ENCODE measurements at places on chromosomes 4 and X.

- no peak for DNase-seq
These were observed 54.4 kb downstream of the MRPL1 start for GRCh38 chr4:77917075-77917474.

DNA sequence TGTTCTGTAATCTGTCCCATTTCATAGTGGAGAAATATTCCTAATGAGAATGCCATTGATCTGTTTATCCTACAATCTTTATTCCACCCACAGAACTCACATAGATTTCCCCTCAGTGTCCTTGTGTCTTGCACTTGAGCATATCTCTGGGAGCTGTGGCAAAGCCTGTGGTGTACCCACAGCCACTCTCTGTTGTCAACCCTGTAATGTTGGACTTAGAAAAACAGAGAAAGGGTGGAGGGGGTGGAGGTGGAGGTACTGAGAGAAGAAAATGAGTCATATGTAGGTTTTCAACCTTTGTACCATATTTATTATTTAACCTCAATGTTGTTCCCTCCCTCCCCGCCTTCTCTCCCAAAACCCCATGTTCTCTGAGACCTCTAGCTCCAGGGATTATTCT is 46.9 kb upstream of the TLL1 start:
- no peak for DNase-seq

DNA sequence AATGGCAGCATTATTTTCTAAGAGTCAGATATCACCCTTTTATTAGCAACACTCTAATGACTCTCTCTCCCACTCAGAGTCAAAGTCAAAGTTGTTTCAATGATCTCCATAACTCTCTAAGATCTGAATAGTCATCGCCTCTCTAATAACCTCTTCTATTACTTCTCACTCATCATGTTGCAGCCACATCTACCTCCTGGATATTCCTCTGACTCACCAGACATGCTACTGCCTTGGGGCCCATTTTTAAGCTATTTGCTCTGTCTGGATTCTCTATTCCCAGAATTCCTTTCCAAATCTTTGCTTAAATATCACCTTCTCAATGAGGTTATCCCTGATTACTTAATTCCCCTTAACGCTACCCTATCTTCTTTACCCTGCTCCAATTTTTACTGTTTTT is 391.8 kb upstream of the MAGEB16 start:
- no peak for DNase-seq

- no peak for DNase-seq
These were observed 23.3 kb downstream of the ZNF280C start for GRCh38 chrX:130245441-130245840.

GRCh38 chr4:126719852-126720251 is 912.9 kb upstream of the INTU start:
- DNase-seq: peak; percentile 80

GRCh38 chr4:164779811-164780216 is 25.9 kb downstream of the SMIM31 start:
- peak; percentile 57 for DNase-seq

- no peak for DNase-seq
These were observed 152.6 kb downstream of the MAGEB17 start for GRCh38 chrX:16319929-16320328.

- DNase-seq: peak; percentile 93
These were observed 100.2 kb downstream of the LNX1 start for GRCh38 chr4:53490965-53491622.

GRCh38 chr4:181897935-181898334 is 345.3 kb upstream of the TENM3 start:
- DNase-seq: no peak

DNA sequence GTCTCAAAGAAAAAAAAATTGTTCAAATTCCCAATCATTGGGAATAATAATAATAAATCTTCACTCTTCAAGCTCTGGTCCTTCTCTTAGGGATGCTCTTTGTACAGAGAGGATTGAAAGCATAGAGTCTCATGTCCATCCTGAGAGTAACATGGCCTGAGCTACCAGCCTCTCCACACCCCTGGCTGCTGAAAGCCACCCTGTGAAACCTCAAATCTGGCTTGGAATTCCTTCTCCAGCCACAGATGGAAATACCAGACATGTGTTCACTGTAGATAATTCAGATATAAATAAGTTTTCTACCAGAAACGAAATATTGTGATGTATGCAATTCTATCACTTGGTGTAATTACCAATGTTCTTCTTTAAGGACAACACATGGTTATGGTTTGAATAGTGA is 140.6 kb downstream of the ARSF start:
- peak; percentile 19 for DNase-seq

GRCh38 chr4:25585901-25586523 is 69.6 kb upstream of the SLC34A2 start:
- DNase-seq: no peak

DNA sequence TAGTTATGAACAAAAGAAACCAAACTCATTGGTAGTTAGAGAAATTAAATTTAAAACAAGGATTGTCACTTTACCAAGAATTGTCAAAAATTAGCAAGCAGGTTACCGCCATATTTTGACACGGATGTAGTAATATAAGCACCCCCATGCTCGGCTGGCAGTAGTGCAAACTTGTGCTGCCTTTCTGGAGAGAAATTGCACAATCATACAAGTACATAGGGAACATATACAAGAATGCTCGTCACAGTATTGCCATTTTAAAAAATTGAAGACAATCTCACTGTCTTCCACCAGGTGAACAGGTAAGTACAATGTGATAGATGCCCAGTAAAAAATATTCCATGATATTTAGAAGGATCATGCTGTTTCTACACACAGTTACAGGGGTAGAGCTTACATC is 55.6 kb upstream of the SLC39A8 start:
- no peak for DNase-seq

DNA sequence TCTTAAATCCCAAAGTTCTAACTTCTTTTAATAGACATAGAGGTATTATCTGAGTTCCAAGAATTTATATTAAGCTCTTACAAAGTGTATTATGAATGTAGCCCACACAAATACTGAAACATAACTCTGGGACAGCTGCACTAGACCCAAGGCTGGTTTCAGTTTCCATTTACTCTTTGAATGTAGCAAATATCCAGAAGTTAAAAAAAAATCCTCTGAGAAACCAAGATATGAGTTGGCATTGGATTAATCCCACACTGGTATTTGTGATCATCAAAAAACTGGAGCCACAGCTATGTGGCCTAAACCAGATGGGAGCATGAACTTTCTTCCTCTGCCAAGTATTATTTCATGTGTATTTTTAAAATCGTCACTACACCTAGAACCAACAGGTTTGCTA is 23.6 kb upstream of the SMPX start:
- DNase-seq: peak; percentile 56

GRCh38 chrX:17078031-17078720 is 131.7 kb downstream of the REPS2 start:
- DNase-seq: peak; percentile 88

DNA sequence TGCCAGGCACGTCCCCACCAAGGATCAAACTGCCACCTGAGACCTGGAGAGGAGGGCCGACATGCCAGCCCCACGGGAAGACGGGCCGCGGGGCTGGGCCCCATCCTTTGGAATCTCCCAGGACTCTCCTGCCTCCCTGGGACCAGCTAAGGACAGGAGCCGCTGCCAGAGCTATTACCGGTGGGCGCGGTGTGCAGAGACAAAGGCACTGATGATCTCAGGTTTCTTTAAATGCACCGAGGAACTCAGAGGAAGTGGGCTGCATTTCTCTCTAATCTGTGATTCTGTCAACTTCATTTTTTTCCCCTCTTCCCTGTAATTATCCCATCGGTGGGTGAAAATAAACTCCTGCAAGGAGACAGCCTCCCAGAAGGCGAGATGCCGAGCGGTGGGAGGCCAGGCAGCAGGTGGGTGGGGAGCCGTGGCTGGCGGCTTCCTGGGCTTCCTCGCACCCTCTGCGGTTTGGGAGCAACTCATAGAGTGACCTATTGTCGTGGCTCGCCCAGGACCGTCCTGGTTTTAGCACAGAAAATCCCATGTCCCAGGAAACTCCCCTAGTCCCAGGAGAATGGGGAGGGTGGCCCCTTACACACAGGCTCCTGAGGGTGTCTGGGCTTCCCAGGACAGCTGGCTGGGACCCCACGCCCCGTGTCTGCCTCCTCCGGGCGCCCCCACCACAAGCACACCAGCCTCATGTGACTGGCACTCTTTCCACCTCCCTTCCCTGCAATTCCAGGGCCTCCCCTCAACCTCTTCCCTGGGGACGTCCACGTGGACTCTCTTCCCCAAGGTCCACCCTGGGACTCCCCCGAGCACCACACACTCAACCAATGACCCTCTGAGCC is 62.3 kb upstream of the ADRA2C start:
- DNase-seq: no peak

GRCh38 chr4:27094783-27095182 is 234.1 kb downstream of the STIM2 start:
- DNase-seq: peak; percentile 71

DNA sequence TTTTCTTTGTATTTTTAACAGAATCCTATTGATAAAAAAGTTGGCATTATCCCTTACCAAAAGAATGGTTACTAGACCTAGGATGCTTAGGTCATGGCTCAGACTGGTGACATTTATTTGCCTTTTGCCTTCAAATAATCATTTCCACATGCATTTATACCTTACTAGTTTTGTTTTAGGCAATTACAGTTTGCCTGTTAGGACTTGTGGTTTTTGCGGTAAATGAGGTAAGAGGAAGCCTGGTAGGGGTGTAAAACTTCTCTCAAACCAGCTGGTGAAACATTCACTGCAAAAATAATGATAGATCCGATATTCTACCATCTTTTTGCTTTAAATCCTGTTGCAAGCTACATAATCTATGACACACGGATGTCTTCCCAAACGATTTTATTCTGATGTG is 12.1 kb downstream of the LAMP2 start:
- DNase-seq: no peak

DNA sequence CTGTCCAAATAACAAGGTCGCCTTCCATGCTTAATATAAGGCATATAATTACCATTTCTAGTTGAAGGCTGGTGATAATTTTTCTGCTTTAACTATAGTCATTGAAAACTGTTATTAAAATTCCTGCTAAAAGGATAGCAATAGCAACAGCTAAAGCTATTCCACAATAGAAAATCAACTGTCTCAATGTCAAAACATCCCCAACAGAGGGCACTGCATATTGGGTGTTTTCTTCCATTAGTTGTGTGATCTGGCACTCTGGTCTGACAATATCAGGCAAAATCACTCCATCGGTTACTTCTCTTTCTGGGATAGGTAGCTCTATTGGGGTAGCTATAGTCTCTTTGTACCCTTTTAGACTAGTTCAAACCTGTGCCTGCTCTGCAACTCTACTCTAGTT is 53.5 kb downstream of the TMPRSS11F start:
- DNase-seq: no peak

DNA sequence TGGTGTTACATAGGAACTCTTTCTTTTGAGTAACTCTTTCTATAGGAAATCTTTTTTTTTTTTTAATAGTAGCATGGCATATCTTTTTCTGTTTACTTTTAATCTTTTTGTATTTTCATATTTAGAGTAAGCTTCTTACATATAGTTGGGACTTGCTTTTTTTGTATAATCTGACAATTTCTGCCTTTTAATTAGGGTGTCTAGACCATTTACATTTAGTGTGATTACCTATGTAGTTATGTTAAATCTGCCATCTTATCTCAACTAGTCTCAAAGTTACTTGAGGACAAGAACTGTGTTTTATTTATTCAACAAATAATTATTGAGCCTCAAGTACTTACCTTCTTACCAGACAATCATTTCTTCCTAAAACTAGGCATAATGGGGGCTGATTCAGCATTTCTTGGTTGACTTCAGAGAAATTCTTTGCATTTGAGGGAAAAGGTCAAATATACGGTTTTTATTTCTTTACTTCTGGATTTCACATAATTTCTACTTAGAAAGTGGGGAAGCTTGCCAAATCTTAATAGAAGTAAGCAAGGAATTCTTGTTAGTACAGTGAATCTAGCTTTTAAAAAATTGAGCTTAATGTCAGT is 28.6 kb downstream of the MND1 start:
- no peak for DNase-seq

DNA sequence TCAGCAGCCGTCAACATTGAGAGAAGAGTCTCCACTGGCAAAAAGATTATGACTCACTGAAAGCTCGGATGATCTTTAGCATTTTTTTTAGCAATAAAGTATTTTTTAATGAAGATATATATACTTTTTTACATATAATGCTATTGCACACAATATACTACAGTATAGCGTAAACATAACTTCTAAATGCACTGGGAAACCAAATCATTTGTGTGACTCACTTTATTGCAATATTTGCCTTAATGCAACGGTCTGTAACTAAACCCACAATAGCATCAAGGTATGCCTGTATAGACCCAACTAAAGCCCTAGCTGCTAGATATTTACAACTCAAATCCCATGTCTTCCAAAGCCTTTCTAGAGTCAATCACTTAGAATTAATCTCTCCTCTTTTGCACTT is 52.3 kb upstream of the EDNRA start:
- DNase-seq: no peak

DNA sequence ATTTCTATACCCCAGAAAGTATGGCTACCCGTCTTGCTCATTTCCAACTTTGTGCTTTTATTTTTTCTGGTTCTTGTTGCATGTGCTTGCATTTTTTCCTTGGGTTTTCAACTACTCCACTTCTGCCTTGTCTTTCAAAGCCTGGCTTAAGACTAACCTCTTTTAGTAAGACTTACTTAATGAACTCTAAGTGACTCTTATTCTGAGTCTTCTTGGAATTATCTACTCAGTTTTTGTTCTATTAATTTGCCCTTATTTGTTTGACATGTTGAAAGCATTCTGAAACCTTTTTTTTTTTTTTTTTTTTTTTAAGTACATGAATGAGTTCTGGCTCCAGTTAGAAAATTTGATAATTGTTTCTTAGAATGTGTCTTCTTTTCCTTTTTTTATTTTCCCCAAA is 74.8 kb downstream of the SLIT2 start:
- peak; percentile 57 for DNase-seq

DNA sequence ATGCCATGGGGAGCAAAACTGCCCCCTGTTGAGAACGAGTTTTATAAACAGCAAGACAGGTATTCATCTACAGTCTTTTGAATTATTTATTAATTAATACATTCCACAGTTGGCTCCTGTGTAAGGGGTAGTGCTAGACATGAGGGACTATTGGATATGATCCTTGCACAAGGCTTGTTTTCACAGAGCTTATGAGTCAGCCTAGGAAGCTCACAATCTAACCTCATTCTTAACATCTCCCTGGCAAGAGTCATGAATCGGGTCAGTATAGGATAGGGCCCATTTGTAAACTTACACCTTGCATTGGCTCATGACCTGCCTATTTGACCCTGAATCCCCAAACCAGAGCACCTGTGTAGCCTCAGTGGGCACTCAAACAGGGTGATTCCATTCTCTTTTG is 209.1 kb upstream of the HCCS start:
- no peak for DNase-seq

GRCh38 chrX:14497184-14497666 is 32.1 kb upstream of the GLRA2 start:
- peak; percentile 46 for DNase-seq
